ENCODE measurements at places on chromosomes 4 and X.
A peak's percentile ranks its signal among the peaks of the same experiment; 100 is the strongest.

DNA sequence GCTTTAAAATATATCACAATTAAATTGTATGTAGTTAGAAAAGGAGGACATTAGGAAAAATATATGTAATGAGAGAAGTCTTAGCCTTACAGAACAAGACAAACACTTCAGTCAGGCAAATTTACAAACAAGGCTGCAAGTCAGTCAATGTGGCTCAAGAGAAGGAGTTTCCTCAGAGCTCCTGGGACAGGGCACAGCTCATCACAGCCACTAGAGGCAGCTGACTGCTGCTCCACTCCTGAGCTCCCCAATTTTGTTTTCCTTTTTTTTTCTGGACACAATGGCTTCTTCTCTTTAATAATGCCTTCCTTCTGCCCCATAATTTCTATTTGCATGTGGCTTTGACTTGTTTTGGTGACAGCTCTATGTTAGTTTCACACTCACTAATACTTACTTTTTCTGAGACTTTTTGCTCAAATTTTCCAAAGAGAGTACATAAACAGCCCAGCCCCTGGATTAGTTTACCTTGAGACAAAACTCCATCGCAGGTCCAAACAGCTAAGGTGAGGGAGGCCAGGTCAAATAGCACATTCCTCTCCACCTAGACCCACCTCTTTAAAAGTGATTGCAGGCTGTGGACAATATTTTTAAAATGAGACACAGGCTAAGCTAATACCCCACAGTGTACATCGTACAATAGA lies 850.4 kb upstream of the FRG1 start:
- no peak for DNase-seq

- no peak for DNase-seq
Measured at GRCh38 chr4:189826657-189827056, 114.0 kb upstream of the FRG1 start.

GRCh38 chr4:108943976-108944591 lies 181.2 kb upstream of the ETNPPL start:
- no peak for DNase-seq

GRCh38 chrX:123340696-123341095 lies 156.6 kb downstream of the GRIA3 start:
- DNase-seq = no peak

DNA sequence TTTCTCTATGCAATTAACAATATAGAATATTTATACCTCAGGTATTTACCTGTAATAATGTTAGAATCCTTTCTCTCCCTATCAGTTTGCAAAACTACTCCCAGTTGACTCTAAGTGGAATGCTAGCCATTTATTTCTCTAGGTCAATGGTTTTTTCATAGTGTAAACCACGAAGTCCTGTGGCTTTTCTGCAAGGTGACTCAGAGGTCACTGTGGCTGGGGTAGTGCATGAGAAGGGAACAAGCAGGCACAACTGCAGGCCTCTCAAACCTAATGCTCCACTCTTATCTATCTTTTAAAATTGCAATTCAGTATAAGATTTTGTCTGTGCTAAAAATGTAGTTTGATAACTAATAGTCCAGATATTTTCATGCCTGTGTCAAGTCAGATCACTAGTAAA lies 159.4 kb downstream of the ANTXR2 start:
- peak; percentile 17 for DNase-seq

GRCh38 chr4:73730867-73731266 lies 9.5 kb upstream of the CXCL8 start:
- no peak for DNase-seq

DNA sequence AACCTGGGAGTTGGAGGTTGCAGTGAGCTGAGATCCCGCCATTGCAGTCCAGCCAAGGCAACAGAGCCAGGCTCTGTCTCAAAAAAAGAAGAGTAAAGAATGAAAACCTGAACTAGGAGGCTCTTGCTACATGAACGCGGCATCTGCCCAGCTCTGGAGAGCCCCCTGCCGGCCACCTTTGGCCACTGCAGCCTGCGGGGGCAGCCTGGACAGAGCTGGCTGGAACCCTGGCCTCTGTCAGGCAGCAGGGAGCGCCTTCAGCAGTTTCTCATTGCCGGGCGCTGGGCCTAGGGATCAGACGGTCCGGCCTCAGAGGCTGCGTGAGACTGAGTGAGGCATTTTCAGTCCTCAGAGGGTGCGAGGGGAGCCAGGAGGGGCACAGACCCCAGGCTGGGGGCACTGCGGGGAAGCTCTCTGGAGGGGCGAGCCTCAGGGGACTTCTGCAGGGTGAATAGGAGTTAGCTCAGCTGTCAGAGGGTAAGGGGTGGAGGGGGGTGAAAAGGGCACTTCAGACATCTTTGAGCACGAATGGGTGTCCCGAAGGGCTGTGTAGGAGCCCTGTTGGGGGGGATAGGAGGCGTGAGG lies 17.5 kb downstream of the DOK7 start:
- peak; percentile 83 for DNase-seq

GRCh38 chr4:156976147-156976546 lies 4.5 kb upstream of the PDGFC start:
- no peak for DNase-seq

GRCh38 chrX:39591099-39591498 lies 506.7 kb downstream of the BCOR start:
- DNase-seq = no peak

DNA sequence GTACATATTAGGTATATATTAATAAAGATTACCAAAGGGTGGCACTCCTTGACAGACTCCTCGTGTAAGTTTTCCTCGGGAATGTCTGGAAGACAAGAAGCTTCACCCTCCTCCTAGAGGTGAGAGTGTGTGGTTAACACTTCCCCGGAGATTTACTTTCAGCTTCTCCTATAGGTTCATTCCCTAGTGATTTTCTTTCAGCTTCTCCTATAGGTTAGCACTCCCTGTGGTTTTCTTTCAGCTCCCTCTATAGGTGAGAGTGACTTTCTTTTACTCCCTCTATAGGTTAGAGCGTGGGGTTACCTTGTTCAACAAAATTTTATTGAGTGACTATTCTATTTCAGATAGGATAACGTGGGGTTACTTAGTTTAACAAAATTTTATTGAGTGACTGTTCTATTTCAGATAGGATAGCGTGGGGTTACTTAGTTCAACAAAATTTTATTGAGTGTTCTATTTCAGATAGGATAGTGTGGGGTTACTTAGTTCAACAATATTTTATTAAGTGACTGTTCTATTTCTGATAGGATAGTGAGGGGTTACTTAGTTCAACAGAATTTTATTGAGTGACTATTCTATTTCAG lies 106.0 kb upstream of the PLAC1 start:
- DNase-seq = no peak

- DNase-seq = no peak
Measured at GRCh38 chr4:128285085-128285997, 2.3 kb downstream of the PGRMC2 start.

DNA sequence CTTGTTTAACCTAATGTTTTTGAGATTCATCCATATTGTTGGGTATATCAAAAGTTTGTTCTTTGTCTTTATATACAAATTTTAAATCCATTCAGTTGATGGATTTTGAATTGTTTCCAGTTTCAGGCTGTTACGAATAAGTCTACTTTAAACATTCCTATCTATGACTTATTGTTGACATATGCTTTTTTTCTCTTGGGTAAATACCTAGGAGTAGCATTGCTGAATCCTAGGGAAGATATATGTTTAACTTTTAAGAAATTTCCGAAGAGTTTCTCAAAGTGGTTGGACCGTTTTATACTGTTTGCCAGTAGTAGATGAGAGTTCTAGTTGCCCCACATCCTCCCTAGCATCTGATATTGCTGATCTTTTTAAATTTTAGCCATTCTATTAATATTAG lies 60.9 kb upstream of the IL13RA1 start:
- DNase-seq = no peak

DNA sequence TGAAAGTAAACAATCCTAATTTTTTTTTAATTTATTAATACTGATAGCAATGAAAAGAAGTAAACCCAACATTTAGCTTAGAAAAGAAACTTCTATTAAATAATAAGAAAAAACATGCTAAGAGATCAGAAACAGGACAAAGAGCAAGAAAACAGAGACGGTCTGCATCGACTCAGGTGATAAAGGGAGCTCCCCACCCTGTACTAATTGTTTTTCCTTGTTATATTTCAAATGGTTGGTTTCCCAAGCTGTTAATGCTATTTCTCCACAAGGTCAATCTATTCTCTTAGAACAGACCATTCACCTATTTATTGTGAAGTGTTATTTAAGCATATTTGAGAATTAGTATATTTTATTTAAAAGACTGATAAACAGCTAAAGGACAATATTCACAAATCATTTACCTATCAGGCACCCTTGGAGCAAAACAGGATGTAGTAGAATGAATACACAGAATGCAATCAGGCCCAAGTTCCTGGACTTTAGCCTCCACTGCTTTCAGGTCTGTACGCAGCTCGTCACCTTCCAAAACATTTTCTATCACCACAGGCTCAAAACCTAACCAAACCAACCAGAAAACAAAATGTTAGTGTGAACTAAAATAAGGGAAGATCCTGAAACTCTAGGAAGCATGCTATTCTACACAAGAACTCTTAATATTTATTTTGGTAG lies 5.5 kb downstream of the SEPSECS start:
- DNase-seq = no peak

- no peak for DNase-seq
Measured at GRCh38 chrX:40009462-40009851, 88.3 kb downstream of the BCOR start.

- no peak for DNase-seq
Measured at GRCh38 chr4:189912170-189912569, 28.5 kb upstream of the FRG1 start.

GRCh38 chrX:13284570-13284969 lies 35.3 kb downstream of the ATXN3L start:
- no peak for DNase-seq

GRCh38 chr4:152535360-152535902 lies 461 bp downstream of the FBXW7 start:
- peak; percentile 32 for DNase-seq

GRCh38 chrX:9670136-9670814 lies 95.4 kb downstream of the GPR143 start:
- no peak for DNase-seq

DNA sequence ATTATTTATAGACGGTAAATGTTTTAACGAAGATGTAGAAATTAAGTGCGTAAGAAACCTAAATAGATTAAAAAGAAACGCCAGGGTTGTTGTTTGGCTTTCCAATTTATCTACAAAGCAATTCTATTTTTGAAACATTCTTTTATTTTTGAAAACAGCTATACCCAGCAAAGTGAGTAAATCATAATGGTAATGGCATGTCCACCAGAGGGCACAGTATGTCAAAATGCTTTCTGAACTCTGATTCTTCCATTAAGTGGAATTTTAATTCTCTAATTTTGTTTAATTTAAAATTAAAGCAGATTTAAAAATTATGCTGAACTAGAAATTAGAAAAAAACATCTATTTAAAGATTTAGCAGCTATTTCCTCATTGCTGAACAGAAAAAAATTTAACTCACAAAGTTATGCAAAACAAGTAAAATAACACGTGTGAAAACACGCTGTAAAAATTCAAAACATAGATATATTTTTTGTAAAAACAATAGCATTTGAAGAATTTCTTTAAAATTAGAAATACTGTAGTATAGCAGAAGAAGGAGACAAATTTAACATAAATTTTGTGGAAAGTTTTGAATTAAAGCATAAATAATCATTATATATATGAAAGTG lies 26.5 kb downstream of the RASSF6 start:
- no peak for DNase-seq

DNA sequence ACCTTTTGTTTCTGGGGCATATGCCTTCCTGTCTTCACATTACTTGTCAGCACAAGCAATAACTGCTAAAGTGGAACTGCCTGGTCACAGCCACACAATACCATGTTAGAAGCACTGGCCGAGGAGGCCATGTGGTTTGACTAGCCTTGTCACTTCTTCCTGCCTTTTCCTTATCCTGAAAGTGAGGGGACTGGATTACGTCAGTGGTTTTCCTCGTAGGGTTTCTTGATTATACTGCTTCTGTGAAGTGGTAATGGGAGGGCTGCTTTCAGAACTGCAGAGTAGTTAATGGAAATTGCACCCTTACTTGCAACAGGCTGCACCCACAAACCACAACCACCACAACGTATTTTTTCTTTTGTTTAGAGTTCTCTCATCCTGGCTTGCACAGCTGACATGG lies 26.6 kb downstream of the ZRSR2 start:
- peak; percentile 44 for DNase-seq

GRCh38 chr4:122107680-122108079 lies 44.5 kb upstream of the BLTP1 start:
- DNase-seq = no peak

DNA sequence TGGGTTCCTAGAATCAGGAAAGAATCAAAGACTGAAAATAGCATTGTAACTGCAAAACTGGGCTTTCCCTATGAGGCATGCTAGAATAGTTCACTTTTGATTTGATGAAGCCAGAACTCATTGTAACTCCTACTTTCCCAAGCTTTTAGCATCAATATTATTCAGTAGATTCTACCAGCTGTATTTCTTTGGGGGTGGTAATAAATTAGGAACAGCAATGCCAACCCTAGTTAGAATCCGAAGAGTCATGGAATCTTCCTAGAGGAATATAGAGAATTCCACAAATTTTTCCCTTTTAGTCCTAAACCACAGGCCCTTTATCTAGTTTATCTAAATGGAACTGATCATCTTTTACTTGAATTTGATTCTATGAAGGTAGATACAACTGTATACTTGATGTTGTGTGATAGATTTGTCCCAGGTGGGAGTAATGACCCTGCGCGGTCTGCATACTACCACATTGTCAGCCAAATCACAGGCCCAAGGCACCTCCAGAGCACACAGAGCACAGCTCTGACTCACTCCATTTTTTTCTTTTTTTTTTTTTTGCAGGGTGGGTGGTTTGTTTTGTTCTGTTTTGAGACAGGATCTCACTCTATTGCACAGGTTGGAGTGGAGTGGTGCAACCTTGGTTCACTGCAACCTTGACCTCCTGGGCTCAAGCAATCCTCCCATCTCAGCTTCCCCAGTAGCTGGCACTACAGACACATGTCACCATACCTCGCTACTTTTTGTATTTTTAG lies 66.6 kb downstream of the EDNRA start:
- DNase-seq = peak; percentile 12

DNA sequence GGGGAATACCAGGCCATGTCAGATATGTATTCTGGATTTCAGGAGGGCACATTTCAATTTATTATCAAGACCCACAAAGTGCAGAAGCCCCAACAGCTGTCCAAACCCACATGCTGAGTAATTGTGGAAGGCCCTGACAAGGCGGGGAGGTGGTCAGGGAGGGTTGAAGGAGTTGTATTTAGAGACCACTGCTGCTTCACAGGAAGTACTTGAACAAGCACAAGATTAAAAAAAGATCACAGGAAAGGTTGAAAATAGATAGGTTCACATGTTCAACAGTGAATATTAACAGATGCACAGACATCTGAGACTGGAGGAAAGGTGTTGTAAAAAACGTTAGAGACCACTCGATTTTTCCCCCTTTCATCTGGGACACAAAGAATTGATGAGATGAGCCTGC lies 17.9 kb downstream of the ATP8A1 start:
- DNase-seq = peak; percentile 47

- DNase-seq = no peak
Measured at GRCh38 chr4:61500883-61501282, 300.8 kb downstream of the ADGRL3 start.

DNA sequence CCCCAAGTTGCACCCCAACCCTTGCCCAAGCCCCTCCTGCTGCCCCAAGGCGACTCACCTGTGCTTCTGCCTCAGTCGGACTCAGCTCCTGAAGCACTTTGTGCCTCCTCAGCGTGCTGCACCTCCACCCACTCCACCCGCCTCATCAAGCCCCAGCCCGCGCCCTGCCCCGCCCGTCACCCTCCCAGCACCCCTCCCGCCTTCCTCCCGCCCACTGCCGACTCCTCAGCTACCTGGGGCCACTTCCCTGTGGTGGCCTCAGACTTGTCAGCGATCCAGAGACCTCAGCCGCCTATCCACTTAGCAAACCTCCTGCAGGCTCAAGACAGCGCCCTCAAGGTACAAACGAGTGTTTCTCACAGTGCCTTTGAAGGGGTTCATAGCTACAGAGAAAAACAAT lies 19.6 kb upstream of the IQCM start:
- DNase-seq = no peak

All from activated CD4-positive, alpha-beta memory T cell treated with anti-CD3 and anti-CD28 coated beads for 36 hours (primary cell).